Naive thymus-derived CD8-positive, alpha-beta T cell (primary cell): ENCODE measurements at places on chromosomes 6 and 20. TPM values are rescaled to one million over a fixed set of nuclear protein-coding genes. Genes with fewer than 3 reads are reported as not detected.
A peak's percentile ranks its signal among the peaks of the same experiment; 100 is the strongest.

- no peak for DNase-seq
- H3K4me1 ChIP-seq = no peaks in the 10 kb centered on the region
- no peak overlapping the region for H3K27ac ChIP-seq
- peaks cover 50% of the 10 kb centered on the region for H3K27me3 ChIP-seq
Measured at GRCh38 chr6:101396548-101397173, 3.2 kb downstream of the GRIK2 start.

GRCh38 chr20:49585585-49586245, 17.8 kb upstream of the PTGIS start:
- no peak overlapping the region for H3K27ac ChIP-seq
- H3K36me3 ChIP-seq = no peaks in the 10 kb centered on the region
- no peak for DNase-seq

DNA sequence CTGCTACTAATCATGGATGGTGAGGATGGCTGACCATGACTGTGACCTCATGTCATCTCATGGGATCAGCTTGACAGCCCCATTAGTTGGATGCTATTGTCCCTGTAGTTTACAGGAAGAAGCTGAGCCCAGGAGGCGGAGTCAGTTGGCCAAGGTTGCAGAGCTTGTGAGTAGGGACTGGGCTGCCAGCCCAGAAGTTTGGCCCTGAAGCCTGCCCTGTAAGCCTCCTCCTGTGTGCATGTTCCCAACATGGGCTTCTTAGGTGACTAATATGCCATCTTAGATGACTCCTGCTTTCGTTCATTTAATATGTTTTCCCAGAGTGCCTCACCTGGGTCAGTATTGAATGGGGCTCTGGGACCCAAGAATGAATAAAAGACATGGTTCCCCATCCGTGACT, 6.9 kb downstream of the EDN3 start:
- peaks cover 18% of the 10 kb centered on the region for H3K27me3 ChIP-seq
- no peak overlapping the region for H3K27ac ChIP-seq
- H3K4me1 ChIP-seq = no peaks in the 10 kb centered on the region
- H3K4me3 ChIP-seq = no peak overlapping the region

GRCh38 chr6:70424291-70424690, 11.0 kb downstream of the FAM135A start:
- no peaks in the 10 kb centered on the region for H3K27me3 ChIP-seq
- H3K27ac ChIP-seq = no peak overlapping the region
- DNase-seq = no peak
- H3K36me3 ChIP-seq = peaks cover 14% of the 10 kb centered on the region
- no peak overlapping the region for H3K4me3 ChIP-seq

- no peaks in the 10 kb centered on the region for H3K36me3 ChIP-seq
- peak overlapping the region; percentile 92 for H3K4me3 ChIP-seq
- H3K27ac ChIP-seq = peak overlapping the region; percentile 99
- no peaks in the 10 kb centered on the region for H3K27me3 ChIP-seq
Measured at GRCh38 chr6:159762681-159763293, 942 bp downstream of the ACAT2 start.

Gene SNAP25
- total RNA-seq = not detected

DNA sequence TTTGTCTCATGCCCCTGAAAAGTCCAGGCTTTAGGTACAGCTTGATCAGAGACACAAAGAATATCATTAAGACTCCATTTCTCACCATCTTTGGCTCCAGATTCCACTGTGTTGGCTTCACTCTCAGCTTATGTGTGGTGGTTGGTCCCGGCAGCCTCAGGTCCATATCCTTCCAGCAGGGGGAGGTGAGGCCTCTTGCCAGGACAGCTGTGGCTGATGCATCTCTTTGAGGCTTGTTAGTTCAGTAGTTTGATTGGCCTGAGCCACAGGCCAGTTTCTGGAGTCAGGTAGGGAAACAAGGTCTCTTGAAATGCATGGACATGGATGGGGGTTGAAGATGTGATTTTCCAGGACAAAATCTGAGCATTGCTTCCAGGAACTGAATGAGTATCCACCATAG, 62.4 kb downstream of the JAG1 start:
- peaks cover 8% of the 10 kb centered on the region for H3K36me3 ChIP-seq
- no peaks in the 10 kb centered on the region for H3K4me1 ChIP-seq
- H3K27me3 ChIP-seq = no peaks in the 10 kb centered on the region
- no peak overlapping the region for H3K27ac ChIP-seq
- H3K4me3 ChIP-seq = no peak overlapping the region

GRCh38 chr6:46795816-46796215, 2.6 kb downstream of the MEP1A start:
- no peak overlapping the region for H3K4me3 ChIP-seq
- no peaks in the 10 kb centered on the region for H3K36me3 ChIP-seq
- DNase-seq = no peak
- H3K27ac ChIP-seq = no peak overlapping the region
- H3K4me1 ChIP-seq = no peaks in the 10 kb centered on the region

DNA sequence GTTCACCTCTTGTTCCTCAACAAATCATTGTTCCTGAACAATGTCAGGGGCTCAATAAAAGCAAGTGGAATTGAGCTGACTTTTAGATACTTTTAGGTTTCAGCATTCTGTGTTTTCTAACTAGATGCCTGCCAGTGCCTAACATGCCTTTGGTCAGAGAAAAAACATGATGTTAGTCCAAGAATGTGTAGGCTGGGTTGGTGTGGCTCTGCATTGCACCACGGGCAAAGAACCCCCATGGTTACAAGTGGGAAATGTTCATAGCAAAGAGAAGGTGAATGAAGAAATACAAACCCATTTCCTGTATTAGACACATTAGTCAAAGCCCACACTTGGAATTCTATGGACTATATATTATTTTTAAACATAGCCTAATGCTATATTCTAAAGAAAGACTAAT, 193.3 kb downstream of the TMEM200A start:
- H3K4me3 ChIP-seq = no peak overlapping the region
- no peaks in the 10 kb centered on the region for H3K27me3 ChIP-seq
- no peak for DNase-seq
- no peak overlapping the region for H3K27ac ChIP-seq
- peaks cover 11% of the 10 kb centered on the region for H3K4me1 ChIP-seq
- no peaks in the 10 kb centered on the region for H3K36me3 ChIP-seq

- H3K36me3 ChIP-seq = no peaks in the 10 kb centered on the region
- no peaks in the 10 kb centered on the region for H3K4me1 ChIP-seq
- H3K27me3 ChIP-seq = peaks cover 10% of the 10 kb centered on the region
- no peak for DNase-seq
- no peak overlapping the region for H3K27ac ChIP-seq
Measured at GRCh38 chr6:152554851-152555250, 82.3 kb downstream of the SYNE1 start.

DNA sequence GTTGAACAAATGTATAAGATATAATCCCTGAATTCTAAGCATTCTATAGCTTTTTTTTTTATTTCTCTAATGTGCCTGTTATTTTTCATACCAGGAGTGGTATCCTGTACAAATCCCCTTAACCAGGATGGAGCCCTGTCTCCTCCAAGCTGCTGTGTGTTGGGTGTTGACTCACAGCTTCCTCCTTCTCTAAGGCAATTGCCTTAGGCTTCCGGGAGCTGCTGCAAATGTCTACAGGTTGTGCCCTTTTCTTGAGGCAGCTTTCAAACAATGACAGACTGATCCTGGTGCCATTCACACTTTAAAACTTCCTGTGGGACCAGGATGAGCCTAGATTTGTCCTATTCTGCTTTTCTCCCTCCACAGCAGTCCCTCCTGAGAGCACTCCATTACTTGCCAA, 173.2 kb downstream of the BTBD3 start:
- no peak for DNase-seq
- no peaks in the 10 kb centered on the region for H3K36me3 ChIP-seq
- no peak overlapping the region for H3K27ac ChIP-seq
- no peak overlapping the region for H3K4me3 ChIP-seq

DNA sequence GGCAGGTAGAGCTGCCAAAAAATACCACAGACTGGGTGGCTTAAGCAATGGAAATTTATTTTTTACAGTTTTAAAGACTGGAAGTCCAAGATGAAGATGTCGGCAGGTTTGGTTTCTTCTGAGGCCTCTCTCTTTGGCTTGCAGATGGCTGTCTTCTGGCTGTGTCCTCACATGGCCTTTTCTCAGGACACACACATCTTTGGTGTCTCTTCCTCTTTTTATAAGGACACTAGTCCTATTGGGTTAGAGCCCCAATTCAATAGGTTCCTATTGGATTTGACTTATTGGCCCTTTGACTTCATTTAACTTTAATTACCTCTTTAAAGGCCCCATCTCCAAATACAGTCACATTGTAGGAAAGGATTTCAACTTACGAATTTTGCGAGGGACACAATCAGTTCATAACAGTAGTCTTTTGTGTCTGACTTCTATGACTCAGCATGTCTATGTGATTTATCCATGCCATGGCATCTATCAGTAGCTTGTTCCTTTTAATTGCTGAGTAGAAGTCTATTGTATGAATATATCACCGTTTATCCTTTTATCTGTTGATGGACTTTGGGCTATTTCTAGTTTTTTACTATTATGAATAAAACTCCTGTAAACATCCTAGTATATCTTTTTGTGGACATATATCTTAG, 11.0 kb upstream of the TCP11 start:
- no peaks in the 10 kb centered on the region for H3K4me1 ChIP-seq
- no peak for DNase-seq
- no peak overlapping the region for H3K4me3 ChIP-seq
- peaks cover 6% of the 10 kb centered on the region for H3K27me3 ChIP-seq
- H3K27ac ChIP-seq = no peak overlapping the region

DNA sequence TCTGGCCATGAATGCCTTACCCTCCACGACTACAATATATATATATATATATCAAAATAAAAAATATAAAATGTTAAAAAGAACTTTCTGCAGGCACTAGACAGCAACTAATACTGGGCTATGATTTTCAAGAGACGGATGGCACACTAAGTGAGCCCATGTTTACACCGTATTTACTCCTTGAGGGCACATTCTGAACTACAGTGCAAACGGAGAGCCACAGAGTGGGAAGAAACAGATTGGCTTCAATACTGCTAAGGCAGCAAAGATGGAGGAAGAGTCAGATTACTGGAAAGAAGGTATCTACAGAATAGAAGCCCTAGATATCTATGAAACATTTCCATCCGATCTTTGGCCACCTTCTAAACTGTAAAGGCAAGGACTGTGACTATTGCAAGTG, 330.3 kb downstream of the HTR1B start:
- no peaks in the 10 kb centered on the region for H3K27me3 ChIP-seq
- H3K4me3 ChIP-seq = no peak overlapping the region
- H3K36me3 ChIP-seq = no peaks in the 10 kb centered on the region
- DNase-seq = no peak
- H3K27ac ChIP-seq = no peak overlapping the region
- no peaks in the 10 kb centered on the region for H3K4me1 ChIP-seq

DNA sequence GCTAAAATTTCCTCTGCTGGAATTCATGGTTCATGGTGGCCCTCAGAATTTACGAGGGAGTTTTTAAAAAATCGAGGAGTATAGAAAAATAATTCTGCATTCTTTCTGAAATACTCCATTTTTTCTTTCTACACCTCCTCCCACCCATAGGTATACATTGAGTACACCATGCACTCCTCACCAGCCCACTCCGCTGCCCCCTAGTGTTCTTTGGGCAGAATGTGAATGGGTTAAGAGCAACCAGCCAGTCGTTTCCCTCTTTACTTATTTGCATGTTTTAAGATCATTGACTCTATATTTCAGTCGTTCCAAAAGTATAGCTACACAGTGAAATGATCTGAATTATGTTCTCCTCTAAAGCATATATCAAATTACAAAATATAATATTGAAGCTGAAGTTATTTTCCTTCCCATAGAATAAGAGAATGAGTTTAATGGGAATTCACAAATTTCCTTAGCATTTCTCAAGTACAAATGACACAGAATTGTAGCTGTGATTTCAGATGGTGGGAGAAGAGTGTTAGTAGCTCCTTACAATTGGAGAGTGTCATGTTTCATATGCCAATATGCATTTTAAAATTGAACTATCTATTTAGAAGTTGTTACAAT, 977.7 kb upstream of the SLC35B3 start:
- H3K27ac ChIP-seq = no peak overlapping the region
- H3K27me3 ChIP-seq = no peaks in the 10 kb centered on the region
- no peaks in the 10 kb centered on the region for H3K36me3 ChIP-seq

Gene GNAS-AS1
- 1.3 TPM for total RNA-seq

DNA sequence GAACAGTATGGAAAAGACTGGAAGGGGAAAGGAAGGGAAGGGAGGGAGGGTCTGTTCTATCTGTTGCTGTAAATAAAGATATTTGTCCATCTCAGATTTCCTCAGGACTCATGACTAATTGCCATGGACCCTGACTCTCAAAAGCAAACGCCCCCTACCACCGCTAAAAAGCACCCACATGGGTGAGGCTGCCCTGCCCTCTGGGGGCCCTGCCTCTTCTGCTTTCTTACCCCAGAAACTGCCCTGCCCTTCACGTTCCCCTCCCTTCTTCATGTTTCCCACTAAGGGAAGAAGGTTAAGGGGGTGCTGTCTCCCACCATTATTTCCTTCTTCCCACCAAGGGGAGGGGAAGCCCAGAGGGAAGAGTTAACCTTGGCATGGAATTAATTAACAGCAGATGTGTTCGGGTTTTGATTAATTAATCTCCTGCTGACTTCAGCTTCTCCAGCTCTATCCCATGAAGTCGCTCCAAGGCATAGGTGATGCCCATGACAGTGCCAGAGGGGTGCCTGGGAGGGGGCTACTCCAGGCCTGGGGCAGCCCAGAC, 16.0 kb downstream of the MDFI start:
- H3K4me1 ChIP-seq = no peaks in the 10 kb centered on the region
- DNase-seq = no peak
- H3K27me3 ChIP-seq = peaks cover 21% of the 10 kb centered on the region
- no peaks in the 10 kb centered on the region for H3K36me3 ChIP-seq
- no peak overlapping the region for H3K27ac ChIP-seq

DNA sequence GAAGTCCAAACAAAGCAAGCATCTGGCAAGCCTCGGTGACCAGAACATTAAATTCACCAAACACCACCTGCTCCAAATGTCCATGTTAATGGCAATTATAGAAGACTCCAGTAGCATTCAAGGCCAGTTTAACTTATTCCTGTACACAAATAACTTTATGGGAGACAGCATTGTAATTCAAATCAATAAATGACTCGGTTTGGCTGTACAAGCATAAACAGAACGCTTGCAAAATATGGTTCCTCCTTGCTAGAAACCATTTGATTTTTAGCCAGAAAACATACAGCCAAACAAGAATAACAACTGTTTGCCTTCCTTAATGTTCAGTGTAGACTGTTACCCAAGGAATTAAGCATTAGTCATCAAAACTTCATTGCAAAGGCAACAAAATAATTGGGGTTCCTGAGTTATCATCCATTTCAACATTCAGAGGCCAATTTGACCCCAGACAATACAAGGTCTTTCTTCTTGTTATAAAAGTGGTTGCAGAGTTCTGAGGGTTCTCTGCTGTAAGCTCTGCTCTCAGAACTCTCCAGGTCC, 125.1 kb downstream of the BFSP1 start:
- H3K27me3 ChIP-seq = peaks cover 12% of the 10 kb centered on the region
- H3K4me3 ChIP-seq = no peak overlapping the region
- H3K27ac ChIP-seq = no peak overlapping the region
- no peak for DNase-seq
- H3K36me3 ChIP-seq = no peaks in the 10 kb centered on the region

Gene ACTL10
- 3.7 TPM for total RNA-seq

Gene SLC35D3
- not detected for total RNA-seq

- H3K27me3 ChIP-seq = no peaks in the 10 kb centered on the region
- no peaks in the 10 kb centered on the region for H3K36me3 ChIP-seq
- no peak overlapping the region for H3K4me3 ChIP-seq
- DNase-seq = no peak
- H3K4me1 ChIP-seq = no peaks in the 10 kb centered on the region
- H3K27ac ChIP-seq = no peak overlapping the region
Measured at GRCh38 chr6:47964969-47965368, 146.0 kb downstream of the PTCHD4 start.

Gene SLC13A3
- total RNA-seq = 0.31 TPM

Gene CST2
- total RNA-seq = not detected

- H3K27ac ChIP-seq = no peak overlapping the region
- peaks cover 11% of the 10 kb centered on the region for H3K36me3 ChIP-seq
- H3K27me3 ChIP-seq = peaks cover 3% of the 10 kb centered on the region
- no peak for DNase-seq
- peaks cover 5% of the 10 kb centered on the region for H3K4me1 ChIP-seq
Measured at GRCh38 chr6:156033598-156033997, 578.0 kb upstream of the NOX3 start.
